ENCODE measurements at places on chromosomes 16 and 17. TPM values are rescaled to one million over a fixed set of nuclear protein-coding genes. Genes with fewer than 3 reads are reported as not detected.

The CORO7 gene
- total RNA-seq: 72.3 TPM

The SMYD4 gene
- total RNA-seq: 14.6 TPM

The TMEM114 gene
- not detected for total RNA-seq

The USP6 gene
- total RNA-seq: 0.15 TPM

The SPECC1 gene
- total RNA-seq: 15.0 TPM

The KRTAP2-2 gene
- not detected for total RNA-seq

The BCL7C gene
- total RNA-seq: 38.3 TPM

DNA sequence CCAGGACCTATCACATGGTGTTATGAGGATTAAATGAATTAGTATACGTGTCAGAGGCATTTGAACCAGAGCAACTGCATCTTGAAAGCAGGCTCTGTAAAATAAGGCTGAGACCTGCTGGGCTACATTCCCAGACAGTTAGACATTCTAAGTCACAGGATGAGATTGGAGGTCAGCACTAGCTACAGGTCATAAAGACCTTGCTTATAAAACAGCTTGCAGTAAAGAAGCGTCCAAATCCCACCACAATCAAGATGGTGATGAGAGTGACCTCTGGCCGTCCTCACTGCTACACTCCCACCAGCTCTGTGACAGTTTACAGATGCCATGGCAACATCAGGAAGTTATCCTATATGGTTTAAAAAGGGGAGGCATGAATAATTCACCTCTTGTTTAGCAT lies 71.8 kb downstream of the IRF8 start:
- no peaks in the 10 kb centered on the region for H3K4me1 ChIP-seq
- H3K27ac ChIP-seq: no peak overlapping the region
- no peaks in the 10 kb centered on the region for H3K36me3 ChIP-seq
- H3K27me3 ChIP-seq: no peaks in the 10 kb centered on the region

GRCh38 chr17:81557276-81558114 lies 5.3 kb upstream of the FAAP100 start:
- H3K4me3 ChIP-seq: no peak overlapping the region
- DNase-seq: no peak
- H3K27ac ChIP-seq: peak overlapping the region; percentile 22

- H3K27ac ChIP-seq: peak overlapping the region; percentile 90
- H3K4me3 ChIP-seq: no peak overlapping the region
- peak; percentile 80 for DNase-seq
- no peaks in the 10 kb centered on the region for H3K36me3 ChIP-seq
- peaks cover 56% of the 10 kb centered on the region for H3K4me1 ChIP-seq
These were observed 4.1 kb downstream of the ICAM2 start for GRCh38 chr17:64016231-64016784.
